ENCODE measurements at places on chromosomes 12 and 14.

GRCh38 chr12:116650585-116651087 is 87.2 kb downstream of the SPRING1 start:
- no peak for DNase-seq

GRCh38 chr14:30883508-30884294 is 9.3 kb downstream of the COCH start:
- no peak for DNase-seq

DNA sequence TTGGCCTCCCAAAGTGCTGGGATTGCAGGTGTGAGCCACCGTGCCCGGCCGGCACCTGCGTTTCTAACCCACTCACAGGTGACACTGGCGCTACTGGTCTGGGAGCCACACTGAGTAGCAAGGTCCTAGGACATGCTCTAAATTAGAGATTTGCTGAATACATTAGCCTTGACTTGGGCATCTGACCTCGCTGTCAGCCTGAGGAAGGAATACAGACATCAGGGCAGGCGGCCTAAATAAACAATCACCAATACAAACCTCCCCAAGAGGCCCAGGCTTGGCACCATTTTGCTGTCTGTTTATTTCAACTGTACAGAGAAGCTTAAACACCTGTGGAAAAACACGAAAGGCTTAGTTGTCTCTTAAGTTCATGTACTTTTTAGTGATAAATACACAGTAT is 27.5 kb downstream of the P2RX4 start:
- DNase-seq = no peak

GRCh38 chr12:14614704-14615121 is 47.0 kb upstream of the PLBD1 start:
- no peak for DNase-seq

DNA sequence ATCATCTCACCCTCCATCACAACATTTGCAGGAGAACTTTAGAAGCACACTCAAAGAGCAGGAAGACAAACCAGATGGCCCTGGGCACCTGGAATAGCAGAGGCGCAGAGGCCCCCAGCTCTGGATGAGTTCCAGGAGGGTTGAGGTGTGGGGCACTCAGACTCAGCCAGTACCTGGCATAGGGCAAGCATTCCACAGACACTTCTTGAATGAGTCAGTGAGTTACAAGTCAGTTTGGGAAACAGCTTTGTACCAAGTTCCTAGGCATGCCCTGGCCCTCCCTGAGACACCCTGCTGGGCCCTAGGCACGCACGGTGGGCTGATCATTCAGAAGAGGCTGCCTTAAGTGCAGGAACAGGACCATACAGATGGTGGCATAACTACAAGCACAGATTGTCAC is 54.3 kb downstream of the MAP3K9 start:
- no peak for DNase-seq

DNA sequence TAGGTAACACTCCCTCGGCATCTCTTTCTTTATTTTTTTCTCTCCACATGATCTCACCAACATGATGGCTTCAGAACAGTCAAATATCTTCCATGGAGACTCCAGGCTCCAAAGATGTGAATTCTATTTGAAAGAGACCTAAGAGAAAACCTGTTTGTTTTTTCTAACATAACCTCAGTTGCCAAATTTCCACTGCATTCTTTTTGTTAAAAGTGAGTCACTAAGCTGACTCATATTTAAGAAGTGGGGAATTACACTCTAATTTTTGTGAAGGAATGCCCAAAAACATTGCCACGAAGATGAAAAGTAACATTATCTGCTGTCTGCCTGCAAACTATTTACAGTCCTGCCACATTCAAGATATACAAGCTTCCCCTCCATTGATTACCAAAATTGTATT is 1337.6 kb downstream of the LRFN5 start:
- no peak for DNase-seq

DNA sequence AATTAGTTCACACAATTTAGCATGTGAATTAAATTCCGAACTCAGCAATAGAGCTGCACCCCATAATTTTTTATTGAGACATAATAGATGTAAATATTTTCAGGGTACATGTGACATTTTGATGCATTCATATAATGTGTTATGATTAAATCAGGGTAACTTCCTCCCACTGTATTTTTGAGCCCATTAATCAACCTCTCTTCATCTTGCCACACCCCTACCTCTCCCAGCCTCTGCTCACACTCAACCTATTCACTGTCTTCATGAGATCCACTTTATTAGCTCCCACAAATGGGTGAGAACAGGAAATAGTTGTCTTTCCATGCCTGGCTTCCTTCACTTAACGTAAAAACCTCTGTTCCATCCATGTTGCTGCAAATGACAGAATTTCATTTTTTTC is 14.7 kb downstream of the IL26 start:
- DNase-seq = no peak

DNA sequence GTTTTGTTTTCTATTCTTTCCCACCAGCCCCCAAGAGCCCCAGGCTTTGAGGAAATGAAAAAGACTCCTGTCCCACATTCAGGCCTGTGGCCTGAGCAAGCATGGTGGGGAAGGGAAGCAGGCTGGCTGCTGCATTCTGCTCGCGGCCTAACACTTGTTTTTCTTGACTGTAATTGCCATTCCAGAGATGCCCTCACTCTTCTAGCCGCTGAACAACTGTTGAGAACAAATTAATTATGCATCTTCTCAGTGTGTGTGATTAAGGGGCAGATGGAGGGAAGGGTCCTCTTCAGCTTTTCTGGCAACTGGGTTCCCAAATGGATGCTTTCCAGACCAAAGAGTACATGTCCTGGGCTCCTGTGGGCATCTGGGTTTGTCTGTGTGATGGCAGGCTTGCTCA is 43.3 kb downstream of the ADCK1 start:
- DNase-seq = no peak

GRCh38 chr12:1917172-1918070 is 1.0 kb downstream of the CACNA2D4 start:
- DNase-seq = no peak

DNA sequence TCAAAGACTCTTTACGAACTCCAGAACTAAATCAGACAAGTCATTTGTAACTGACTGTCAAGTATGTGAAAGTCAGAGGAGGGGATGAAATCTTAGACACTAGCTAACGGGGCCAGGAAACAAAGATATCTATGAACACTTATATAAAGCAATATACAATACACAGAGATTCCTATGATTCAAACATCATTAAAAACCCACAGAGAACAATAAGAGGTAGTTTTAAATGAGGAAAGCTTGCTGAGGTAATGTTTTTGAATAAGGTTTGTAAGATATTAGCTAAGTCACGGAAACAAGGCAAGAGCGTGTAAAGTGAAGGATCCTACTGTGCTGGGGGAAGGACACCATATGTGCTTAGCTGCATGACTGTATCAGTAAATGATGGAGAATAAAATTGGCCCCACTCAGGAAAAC is 36.7 kb downstream of the SAV1 start:
- DNase-seq = no peak

All from activated naive CD8-positive, alpha-beta T cell treated with anti-CD3 and anti-CD28 coated beads, Interleukin-2, amount 10 ng/mL, durations not matched to agents 7 days and 5 days (primary cell).